ENCODE measurements at places on chromosomes 16 and 17. TPM values are rescaled to one million over a fixed set of nuclear protein-coding genes. Genes with fewer than 3 reads are reported as not detected.

- no peak for DNase-seq
These were observed 30.9 kb downstream of the TBCD start for GRCh38 chr17:82782657-82783207.

The NPIPB6 gene
- total RNA-seq = 1.7 TPM

The HS3ST2 gene
- 1.0 TPM for total RNA-seq

DNA sequence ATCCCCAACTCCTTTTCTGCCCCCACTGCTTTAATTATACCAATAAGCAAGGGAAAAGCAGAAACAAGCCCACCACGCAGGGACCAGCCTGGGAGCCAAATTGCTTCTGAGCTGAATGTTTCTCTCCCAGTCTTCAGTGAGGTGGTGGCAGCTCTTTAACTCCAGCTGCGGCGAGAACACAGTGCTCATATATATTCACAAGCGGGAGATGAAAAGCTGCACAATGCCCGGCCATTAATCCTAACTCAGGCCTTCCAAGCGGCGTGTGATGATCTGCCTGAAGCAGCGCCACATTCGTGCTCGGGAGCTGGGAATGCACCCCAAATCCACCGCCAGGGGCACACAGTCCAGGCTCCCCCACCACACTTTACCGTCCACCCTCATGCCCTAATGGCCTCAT, 203.7 kb upstream of the SDK2 start:
- no peak for DNase-seq

The RPRML gene
- total RNA-seq = not detected

The GP2 gene
- total RNA-seq = not detected

DNA sequence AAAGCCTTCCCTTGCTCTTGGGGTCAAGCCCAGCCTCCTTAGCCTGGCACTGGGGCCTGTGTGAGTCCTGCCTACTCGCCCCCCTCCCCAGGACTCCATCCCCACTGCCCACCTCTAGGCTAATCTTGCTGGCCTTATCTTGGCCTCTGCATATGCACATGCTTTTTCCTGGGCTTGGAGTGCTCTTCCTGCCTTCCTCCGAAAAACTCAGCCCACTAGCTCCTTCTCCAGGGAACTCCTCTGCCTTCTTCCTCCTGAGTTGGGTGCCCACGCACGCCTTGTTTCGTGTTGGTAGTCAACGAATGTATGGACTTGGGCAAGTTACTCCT, 16.5 kb downstream of the TBX2 start:
- no peak for DNase-seq

The CD300H gene
- not detected for total RNA-seq

DNA sequence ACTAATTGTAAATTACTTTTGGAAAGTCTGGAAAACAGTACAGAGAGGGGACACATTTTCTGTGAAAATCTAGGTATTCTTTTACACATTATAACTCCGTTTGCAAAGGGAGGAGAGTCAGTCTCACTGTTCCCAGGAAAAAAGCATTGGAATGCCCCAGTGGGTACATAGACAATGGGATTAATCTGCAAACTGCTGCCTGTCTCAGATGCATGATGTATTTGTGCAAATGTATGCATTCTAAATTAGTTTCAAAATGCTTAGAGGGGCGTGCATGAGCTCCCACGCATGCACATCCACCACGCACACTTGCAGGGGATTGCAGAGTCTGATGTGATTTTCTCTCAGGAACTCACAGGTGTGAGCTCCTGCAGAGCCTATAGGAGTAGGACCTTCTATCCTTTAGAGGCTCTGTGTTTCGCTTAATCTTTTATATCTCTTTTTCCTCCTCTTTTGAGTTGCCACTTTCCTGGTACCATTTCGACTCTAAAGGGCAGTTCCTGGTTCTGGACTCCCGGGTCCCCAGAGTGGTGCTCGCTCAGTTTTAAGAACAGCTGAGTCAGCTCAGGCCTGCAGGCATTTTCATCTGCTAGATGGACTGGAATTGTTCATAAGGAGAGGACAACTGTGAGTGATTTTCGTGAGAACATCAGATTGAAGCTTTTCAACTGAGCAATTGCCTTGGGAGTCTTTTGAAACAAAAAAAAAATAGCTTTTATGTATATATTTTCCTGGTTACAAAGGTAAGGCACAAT, 1.1 kb downstream of the BCO1 start:
- DNase-seq = no peak
